ENCODE measurements at places on chromosomes 4 and X.

- no peak for DNase-seq
Measured at GRCh38 chr4:25484243-25484721, 107.2 kb downstream of the ANAPC4 start.

- DNase-seq, result no peak
Measured at GRCh38 chr4:145097331-145097820, 620 bp downstream of the ANAPC10 start.

- no peak for DNase-seq
Measured at GRCh38 chr4:2091990-2092668, 33.0 kb downstream of the NAT8L start.

- no peak for DNase-seq
Measured at GRCh38 chr4:61445374-61446063, 245.4 kb downstream of the ADGRL3 start.

DNA sequence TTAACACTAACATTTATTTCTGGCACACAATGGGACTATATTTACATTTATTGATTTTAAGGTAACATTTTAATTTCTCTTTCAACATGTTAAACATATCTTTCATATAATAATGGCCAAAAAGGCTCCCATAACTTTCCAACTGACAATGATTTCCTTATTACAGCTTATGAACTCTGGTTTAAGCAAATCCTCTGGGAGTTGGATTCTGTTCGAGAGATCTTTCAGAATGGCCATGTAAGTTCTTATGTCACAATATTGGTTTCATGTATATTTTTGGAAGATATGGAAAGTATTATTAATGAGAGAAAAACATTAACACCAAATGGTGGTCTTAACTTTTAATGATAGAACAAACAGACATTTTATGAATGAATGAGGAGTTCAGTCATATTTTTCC, 4.1 kb downstream of the TDO2 start:
- no peak for DNase-seq
